A172 (cell line): ENCODE measurements at places on chromosomes 11 and 22.

DNA sequence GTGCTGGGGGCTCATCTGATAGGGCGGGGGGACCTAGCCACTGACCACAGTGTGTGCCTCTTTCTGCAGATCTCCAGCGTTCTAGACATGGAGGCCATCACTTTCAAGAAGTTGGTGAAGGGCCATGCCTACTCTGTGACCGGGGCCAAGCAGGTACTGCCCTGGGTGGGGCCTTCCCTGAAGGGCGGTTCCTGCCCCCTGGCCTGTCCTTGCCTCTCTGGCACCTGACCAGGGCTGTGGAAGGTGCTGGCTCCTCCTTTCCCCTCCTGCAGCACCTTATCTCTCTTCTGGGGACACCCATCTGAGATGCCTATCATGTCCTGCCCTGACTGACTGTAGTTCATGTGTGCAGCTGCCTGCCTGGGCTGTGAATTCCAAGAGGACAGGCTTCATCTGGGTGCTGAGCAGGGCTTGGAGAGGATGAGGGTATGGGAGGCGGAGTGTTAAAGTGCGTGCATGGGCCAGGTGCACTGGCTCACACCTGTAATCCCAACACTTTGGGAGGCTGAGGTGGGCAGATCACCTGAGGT lies 5.5 kb downstream of the CAPN1 start:
- DNase-seq: no peak

- peak; percentile 0 for DNase-seq
Measured at GRCh38 chr11:127789927-127790326, 789.4 kb upstream of the KIRREL3 start.

GRCh38 chr11:105553025-105553424 lies 56.8 kb upstream of the GRIA4 start:
- peak; percentile 64 for DNase-seq

GRCh38 chr22:21094911-21095772 lies 49.4 kb downstream of the LRRC74B start:
- DNase-seq: no peak

DNA sequence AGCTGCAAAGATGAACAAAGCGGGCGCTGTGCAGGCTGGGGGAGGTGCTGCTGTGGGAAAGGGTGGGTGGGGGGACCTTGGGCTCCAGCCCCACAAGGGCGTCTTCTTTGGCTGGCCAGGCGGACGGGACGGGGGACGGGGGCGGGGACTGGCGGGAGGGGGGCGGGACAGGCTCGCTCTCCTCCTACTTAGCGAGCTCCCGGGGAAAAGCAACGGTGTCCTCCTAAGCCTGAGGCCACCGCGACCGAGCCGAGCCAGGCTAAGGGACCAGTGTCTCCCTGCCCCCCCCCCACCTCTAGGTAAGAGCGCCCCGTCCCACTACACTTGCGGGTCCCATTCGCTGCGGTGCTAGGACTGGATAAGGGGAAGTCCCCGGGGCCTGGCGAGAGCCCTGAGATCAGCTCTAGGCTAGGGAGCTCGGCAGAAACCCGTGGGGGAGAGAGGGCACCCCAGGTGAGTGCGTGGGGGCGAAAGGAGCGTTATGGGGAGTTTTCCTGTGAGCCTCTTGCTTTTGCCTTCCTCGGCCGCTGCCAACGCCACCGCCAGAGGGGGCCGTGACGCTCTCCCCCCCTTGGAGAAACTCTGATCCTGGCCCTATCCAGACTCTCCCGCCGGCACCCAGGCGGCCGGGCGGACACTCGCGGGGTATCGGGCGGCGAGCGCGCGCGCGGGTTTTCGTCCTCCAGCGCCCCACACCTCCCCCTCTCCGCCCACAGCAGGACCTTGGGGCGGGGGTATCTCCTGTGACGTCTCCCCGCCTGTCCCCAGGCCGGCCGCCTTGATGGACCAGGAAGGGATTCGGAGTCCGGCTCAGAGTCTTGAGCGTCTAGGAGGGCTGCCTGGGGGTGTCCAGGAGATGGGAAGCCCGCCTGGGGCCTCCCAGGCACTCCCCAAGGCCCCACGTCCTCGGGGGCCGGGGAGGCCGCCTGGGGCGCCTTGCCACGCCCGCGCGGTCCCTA lies at the start of gene PHLDB1:
PHLDB1 (plus strand) TSS at position 215 of the 959 bp plus-strand sequence. CDS start 6,222 bp downstream, outside the sequence.
- peak; percentile 55 for DNase-seq

DNA sequence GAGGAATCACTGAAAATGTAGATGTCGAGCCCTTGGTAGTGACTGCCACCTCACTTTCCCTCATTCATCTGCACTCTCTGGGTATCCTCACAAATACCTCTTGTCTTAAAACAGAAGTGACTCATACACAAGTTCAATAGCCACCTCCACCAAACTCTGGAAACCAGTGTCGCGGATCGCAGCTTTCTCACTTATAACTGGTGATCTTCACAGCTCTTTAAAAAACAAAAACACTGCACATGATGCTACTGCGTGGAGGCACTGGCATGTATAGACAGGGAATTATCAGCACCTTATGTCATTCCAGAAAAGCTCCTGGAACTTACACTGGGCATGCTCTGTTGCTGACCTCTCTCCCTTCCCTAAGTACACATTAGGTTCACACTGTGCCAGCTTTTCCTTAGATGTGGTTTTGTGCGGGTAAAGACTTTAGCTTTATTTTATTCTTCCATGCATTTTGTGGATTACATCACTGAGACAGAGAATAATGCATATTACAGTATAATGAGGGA lies 425.5 kb upstream of the CADM1 start:
- no peak for DNase-seq

- DNase-seq: no peak
Measured at GRCh38 chr22:47034076-47034808, 271.8 kb downstream of the TBC1D22A start.

GRCh38 chr11:119470317-119471291 lies 47.6 kb upstream of the THY1 start:
- DNase-seq: peak; percentile 71

DNA sequence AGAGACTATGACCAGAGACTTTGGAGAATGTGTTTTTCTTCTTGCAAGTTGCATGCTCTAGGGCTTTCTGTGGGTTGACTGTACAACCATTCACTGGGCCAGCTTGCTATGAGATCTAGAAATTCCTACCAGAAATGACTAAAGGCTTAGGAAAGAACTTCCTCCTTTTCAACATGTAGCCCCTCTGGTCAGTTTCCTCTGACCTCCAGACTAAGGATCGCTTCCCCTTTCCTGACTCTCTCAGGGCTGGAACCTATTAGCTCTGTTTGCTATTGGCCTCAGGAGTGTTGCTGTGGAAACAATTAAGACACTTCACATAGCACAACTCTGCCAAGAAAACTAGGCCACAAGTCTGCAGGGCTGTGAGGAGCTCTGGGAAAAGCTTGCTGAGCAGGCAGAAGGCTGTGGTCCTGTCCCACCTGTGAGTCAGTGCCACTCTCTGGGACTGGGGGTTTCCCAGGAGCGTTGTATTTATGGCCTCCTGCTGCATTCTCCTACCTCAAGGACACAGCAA lies 10.7 kb downstream of the CRY2 start:
- DNase-seq: peak; percentile 48

GRCh38 chr11:77187776-77188632 lies 60.0 kb downstream of the MYO7A start:
- DNase-seq: peak; percentile 82

DNA sequence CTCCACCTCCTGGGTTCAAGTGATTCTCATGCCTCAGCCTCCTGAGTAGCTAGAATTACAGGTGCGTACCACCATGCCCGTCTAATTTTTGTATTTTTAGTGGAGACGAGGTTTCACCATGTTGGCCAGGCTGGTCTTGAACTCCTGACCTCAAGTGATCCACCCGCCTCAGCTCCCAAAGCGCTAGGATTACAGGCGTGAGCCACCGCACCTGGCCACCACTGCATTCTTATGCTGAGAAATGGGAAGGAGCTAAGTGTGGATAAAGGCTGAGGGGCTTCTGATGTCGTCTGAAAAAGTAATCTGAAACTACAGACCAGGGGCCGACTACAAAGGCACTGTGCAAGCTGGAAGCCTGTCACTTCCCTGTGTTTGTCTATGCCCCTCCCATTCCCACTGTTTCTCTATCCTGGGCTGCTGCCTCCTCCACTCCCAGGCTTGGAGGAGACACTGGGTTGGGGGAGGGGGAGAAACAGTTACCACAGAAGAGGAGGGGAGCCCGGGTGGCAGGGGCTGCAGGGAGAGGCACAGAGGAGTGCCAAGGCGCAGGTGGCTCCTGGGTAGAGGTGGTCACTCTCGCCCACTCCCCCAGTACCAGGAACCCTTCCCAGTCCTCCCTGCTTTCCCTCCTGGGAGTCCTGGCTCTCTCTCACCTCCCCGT lies 2.9 kb upstream of the MTA2 start:
- DNase-seq: no peak

GRCh38 chr11:77065878-77066228 lies 918 bp upstream of the CAPN5 start:
- DNase-seq: no peak

DNA sequence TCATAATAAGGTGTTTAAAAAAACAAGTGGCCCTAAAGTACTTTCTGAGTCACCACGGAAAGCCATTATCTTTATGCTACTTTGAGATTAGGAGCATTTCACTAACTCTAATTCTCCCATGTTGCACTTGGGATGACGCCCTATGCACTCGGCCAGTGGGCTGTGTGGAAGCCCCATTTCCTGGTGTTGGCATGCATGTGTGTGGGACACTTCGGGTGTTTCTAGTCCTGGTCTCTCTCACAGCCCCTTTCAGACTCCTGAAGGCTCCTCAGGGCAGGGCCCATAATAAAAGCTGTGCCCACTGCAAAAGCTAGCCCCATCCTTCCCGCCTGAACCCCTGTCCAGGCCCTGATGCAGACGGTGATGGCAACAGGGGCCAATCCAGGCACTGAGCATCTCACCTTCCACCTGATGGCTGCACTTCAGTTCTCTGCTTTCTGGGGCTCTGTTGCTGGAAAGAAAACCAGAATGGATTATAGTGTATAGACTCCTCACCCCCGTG lies 14.9 kb upstream of the FXYD2 start:
- no peak for DNase-seq

DNA sequence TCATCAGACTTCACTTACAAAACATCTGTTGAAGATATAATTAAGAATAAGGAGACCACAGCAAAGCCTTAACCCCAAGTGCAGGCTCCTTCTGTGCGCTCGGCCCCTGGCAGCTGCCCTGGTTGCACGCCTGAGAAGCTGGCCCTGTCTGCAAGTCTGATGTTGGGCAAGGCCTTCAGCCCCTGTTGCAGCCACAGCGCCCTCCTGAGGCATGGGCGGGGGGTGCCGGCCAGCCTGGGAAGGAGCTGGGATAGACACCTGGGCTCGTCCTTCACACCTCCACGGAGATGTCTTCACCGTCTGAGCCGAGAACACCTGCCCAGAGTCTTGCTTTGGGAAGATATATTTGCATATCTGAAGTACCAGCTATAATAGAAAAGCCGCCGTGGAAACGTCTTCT lies 104.1 kb downstream of the MPPED1 start:
- no peak for DNase-seq

GRCh38 chr11:105903113-105903512 lies 118.9 kb downstream of the MSANTD4 start:
- no peak for DNase-seq

GRCh38 chr11:128732471-128733277 lies 38.8 kb downstream of the FLI1 start:
- DNase-seq: no peak

GRCh38 chr11:84865257-84865656 lies 761.9 kb downstream of the DLG2 start:
- peak; percentile 20 for DNase-seq

DNA sequence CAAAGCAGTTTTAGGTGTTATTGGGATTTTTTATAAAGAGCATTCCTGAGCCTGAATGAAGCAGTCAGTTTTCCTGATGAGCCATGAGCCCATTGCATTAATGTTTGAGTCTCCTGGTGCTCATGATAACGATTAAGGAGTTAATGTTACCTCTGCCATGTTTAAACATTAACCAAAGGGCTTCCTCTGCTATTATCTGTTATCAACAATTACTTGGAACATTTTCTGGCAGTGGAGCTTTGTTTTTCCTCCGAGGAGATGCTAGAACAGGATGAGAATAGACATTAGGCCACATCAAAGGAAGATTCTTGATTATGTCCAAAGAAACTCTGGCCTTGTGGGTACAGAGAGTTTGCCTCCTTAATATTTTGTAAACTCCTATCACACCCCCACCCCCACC lies 49.9 kb downstream of the ZNRF3 start:
- DNase-seq: no peak

- no peak for DNase-seq
Measured at GRCh38 chr11:18720808-18721560, 5.0 kb downstream of the IGSF22 start.

- DNase-seq: no peak
Measured at GRCh38 chr11:91046261-91046660, 823.4 kb upstream of the CHORDC1 start.

- peak; percentile 63 for DNase-seq
Measured at GRCh38 chr22:41557401-41558240, 3.2 kb upstream of the CSDC2 start.

DNA sequence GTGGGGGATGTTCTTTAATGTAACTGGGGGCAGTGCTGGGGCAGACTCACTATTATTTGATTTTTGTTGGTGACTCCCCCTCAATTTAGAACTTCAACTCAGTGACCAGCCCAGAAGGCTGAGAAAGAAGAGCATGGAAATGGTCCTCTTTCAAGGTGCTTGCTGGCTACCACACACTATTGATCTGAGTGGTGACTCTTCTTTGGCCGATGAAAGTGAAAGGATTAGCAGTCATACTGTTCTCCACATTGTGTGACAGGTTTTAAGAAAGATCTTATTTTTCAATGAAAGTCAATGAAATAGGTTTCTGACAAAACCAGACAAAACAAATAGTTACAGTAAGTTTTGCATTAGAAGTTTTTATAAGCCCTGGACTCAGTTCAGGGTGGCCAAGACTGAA lies 29.9 kb downstream of the NLRP14 start:
- DNase-seq: no peak

DNA sequence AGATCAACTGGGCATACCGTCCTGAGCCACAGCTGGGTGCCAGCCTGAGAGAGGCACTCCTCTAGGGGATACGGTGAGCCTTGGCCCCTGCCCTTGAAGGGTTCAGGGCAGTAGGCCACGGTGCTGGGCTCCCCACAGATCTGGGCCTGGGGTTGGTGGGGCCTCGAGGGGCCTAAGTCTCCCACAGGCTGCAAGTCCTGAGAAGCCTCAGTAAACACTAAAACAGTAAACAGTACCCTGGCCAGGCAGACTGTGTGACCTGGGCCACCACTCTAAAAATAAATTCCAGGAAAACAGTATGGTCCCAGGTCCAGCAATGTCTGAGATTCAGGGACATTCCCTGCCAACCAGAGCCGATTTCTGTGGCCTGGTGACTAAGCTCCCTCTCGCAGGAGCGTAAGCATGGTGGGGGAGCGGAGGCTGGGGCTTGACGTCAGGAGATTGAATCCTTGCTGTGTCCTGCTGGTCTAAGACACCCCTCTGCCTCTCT lies 2.3 kb upstream of the RHOD start:
- peak; percentile 87 for DNase-seq

DNA sequence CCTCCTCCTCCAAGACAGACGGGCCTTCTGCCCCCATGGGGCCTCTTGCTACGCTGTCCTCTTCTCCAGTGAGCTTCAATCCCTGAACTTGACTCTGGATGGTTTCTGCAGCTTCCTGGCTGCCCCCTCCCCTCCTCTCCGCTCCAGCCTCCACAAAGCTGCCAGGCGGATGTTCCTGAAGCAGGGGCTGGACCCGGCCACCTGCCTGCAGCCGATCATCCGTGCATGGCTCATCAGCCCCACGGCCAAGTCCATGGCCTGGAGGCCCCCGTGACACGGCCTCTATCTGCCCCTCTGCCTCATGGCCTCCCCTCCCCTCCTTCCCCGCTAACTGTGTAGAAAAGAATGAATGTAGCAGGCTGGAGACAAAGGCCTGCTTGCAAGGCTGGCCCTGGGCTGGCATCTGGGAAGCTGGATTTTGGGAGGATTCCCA lies 6.8 kb upstream of the SUN2 start:
- no peak for DNase-seq

- DNase-seq: no peak
Measured at GRCh38 chr11:117693344-117693743, 103.7 kb downstream of the DSCAML1 start.

GRCh38 chr22:22816766-22817410 lies 70.7 kb upstream of the IGLL5 start:
- no peak for DNase-seq
